ENCODE measurements at places on chromosomes 7 and 10.
A peak's percentile ranks its signal among the peaks of the same experiment; 100 is the strongest.

- no peak for DNase-seq
Observed at GRCh38 chr7:17696422-17696821, 243.9 kb downstream of the SNX13 start.

DNA sequence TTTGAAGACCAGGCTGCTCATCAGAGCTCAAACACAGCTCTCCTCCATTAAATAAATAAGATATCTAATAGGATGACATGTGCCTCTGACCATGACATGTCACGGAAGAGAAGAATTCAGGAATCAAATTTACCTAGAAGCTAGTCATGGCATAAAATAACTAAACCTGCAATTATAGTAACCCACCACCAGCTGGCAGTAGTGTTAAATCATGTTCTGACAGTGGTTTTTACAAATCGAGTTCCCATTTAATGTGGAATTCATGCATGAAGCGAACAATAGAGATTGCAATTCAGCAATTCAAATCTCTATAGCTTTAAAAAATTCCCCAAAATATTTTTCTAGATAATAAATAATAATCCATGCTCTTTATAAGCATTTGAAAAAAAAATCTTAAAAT is 74.6 kb upstream of the IKZF1 start:
- DNase-seq = no peak

DNA sequence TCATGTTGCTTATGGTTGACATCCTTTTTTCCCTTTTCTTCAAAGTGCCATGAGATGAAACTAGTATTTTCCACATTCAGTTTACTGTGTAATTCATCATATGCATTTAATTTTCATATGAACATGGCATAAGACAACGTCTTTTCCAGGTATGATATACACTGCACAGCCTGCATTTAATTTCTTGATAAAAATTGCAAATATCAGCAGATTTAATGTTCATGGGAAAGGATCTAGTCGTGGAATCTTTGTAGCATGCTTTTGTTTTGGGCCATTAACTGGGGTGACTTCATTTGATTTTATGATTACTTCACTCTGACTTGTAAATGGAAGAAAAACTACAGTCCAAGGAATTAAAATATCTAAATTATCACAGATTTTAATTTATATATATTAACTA is 837.3 kb downstream of the IPMK start:
- DNase-seq = no peak

GRCh38 chr7:149790146-149790548 is 16.8 kb upstream of the ZNF467 start:
- DNase-seq = peak; percentile 17

DNA sequence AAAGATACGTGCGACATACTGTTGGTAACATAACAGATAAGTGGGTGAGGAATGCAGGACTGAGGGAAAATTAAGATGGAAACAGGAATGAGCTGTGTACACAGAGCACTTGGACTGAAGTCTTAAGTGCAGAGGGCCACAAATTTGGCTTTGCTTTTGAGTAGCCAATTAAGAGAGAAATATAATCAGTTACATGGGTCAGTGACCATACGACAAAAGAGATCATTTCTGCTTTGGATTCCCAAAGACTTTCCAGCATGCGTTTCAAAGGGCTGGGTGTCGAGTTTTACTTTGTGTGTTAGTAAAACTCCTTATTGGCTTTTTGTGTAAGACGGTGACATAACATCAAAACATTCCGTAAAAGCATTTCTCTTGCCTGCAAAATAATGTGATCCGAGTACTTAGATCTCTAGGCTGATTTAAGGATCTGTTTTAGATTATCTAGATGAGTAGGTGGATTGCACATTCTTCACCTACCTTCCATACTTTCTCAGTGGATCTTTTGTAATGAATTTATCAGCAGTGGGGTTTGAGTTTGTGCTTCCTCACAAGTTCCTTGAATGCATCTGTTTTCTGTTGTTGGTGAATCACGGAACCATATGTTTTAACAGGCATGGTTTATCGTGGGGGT is 7.5 kb downstream of the RABGEF1 start:
- DNase-seq = no peak

- DNase-seq = no peak
Observed at GRCh38 chr10:20075713-20076112, 259.5 kb downstream of the PLXDC2 start.

DNA sequence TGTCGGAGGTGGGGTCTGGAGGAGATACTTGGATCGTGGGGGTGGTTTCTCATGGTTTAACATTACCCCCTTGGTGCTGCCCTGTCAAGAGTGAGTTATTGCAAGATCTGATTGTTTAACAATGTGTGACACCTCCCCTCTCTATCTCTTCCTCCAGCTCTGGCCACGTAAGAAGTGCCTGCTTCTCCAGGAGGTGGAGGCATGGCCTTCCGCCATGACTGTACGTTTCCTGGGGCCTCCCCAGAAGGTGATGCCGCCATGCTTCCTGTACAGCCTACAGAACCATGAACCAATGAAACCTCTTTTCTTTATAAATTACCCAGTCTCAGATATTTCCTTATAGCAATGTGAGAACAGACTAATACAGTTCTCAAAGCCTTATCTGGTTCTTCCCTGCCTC is 547.0 kb downstream of the CALN1 start:
- no peak for DNase-seq

- no peak for DNase-seq
Observed at GRCh38 chr7:1669954-1670893, at the start of gene ELFN1. Gene ELFN1 (plus strand): TSS chr7:1670277. CDS start chr7:1744597, 74,320 bp downstream.

DNA sequence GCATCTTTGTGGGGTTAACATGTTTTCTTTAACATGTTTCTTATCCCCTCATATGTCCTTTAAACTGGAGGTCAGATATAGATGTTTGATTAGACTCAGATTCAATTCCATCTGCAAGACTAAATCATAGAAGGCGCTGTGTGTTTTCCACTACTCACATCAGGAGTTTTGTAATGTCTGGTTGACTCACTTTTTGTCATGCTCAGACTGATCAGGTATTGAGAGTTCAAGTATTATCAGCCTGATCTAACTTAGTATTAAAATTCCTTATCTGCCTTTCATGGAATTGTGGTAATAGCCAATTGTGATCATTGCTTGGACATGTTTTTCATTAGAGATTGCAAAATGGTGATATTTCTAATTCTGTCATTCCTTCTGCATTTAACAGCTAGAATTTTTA is 30.2 kb downstream of the ENTPD7 start:
- DNase-seq = no peak

- DNase-seq = no peak
Observed at GRCh38 chr7:151442776-151443496, 3.0 kb upstream of the CRYGN start.

DNA sequence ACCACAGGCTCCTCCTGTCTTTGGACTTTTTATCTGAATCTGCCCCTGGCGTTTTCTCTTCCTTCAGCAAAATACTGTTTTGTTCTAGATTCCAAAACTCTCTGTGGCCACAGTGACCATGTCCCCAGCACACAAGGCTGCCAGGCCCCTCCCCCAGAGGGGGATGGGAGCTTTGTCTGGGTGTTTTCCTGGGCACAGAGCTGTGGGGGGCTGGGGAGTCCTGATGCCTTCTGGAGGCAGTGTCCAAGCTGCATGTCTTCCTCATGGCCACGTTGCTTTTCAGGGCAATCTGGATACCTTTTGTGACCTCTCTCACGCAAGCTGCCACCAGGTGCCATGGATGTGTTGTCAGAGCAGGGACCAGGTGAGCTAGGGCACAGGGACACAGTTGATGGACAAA is 26.2 kb downstream of the ANTXRL start:
- DNase-seq = no peak

- DNase-seq = no peak
Observed at GRCh38 chr10:10545771-10546170, 471.9 kb upstream of the CELF2 start.

DNA sequence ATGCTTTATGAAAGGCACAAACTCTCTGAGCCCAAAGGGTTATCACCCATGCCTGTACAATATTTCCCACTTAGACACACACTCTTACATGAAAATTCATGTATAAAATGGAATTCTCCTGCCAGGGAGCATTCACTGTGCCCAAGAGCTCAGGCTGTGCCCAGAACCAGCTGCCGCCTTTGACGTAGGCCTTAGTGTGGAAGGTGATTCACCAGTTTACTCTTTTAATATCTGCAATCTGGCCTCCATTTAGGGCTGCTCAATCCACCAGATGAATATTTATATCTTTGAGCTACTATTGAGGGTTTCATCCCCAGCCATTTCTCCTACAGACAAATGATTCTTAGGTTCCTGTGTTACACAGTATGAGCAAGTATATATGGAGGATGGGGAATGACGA is 849.7 kb downstream of the CNTNAP2 start:
- no peak for DNase-seq

- DNase-seq = no peak
Observed at GRCh38 chr10:35511647-35512046, 93.5 kb upstream of the GJD4 start.

DNA sequence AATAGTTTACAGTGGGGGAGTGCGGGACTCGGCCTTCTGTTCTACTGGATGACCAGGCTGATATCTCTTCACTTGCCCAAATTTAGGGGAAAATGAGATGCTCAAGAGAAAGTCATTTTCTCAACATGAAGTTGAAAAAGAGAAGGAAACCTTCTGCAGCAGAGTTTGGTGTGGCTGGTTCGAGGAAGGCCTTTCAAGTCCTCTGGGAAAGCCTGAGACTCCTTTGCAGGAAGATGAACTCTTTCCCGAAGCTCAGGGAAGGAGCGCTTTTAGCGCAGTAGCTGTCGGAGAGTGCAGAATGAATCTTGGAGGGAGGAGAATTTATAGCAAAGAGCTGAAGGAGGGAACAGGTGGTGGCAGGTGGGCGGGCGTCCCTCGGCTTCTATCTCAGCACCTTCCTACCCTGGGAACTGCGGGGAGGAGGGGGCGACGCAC is at the start of gene ATOH7:
TSS of gene ATOH7 (minus strand) at position 297 of the 435 bp plus-strand sequence. CDS start 436 bp downstream, outside the sequence.
- DNase-seq = no peak

GRCh38 chr7:50667338-50667737 is 102.1 kb upstream of the DDC start:
- no peak for DNase-seq

GRCh38 chr7:151847681-151848081 is 29.2 kb downstream of the PRKAG2 start:
- DNase-seq = no peak

GRCh38 chr10:114634609-114634979 is 23.5 kb downstream of the ABLIM1 start:
- DNase-seq = no peak

DNA sequence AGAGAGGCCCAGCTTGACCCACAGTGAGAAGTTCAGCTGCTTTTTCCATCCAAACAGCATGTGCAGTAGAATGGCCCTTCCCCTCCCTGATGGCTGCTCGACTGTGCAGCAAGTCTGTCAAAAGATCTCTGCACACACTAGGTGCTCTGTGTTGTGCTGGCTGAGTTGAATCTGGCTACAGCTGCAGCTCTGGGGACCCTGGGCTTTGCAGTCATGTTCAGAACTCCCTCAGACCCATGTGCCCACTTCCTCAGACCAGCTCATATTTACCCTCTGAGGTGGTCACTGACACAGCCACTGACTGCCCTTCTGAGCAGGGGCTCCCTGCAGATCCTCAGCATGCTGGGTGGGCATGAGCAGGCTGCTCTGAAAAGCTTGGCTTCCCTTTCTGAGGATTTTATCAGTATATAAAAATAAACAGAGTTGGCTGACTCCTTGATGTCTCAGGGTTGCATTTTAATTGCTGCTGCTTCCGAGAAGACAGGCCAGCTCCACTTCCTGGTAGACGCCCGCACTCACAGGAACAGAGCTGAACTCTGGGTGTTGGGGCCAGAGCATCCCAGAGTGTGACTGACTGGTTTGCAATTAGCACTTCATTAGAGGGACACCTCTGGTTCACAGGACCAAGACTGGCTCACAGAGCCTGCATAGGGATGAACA is 507.9 kb downstream of the RPS24 start:
- DNase-seq = no peak
